ENCODE measurements at places on chromosomes 13 and 19.

DNA sequence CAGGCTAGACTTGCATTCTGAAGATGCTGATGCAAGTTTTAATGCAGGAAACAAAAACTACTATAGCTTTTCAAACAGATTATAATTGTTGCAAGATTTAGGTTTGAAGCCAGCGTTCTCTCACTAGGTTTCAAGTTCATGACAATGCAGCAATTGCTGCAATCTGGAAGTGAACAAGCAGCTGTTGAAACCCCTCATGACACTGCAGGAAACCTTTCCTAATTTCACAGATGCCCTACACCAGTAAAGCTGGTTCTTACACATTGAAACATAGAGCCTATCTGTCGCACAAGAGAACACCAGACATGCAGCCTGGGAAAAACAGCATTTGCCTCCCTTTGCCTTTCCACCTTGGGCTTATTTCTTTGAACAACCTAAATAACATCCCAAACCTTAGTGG, 1737.2 kb upstream of the MIR17HG start:
- no peak for DNase-seq

DNA sequence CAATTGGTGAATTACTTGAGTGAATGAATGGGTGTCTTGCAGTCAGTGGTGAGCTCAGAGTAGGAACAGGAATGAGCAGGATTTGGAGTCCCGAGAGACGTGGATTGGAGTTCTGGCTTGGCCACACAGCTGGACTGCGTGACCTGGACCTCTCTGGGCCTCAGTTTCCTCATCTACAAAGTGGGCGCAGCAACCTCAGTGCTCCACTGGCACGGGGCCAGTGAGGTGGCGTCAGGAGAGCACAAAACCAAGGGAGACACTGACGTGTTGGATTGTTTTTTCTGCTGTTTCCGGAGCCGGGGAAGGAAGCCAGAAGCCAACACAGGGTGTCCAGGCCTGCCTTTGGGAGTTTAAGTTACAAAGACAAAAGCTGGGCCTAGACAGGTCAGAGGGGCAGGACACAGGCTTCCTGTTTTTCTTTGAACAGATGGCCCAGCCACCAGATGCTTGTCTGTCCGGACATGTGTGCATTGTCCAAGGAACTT, 6.5 kb upstream of the DOCK6 start:
- no peak for DNase-seq

DNA sequence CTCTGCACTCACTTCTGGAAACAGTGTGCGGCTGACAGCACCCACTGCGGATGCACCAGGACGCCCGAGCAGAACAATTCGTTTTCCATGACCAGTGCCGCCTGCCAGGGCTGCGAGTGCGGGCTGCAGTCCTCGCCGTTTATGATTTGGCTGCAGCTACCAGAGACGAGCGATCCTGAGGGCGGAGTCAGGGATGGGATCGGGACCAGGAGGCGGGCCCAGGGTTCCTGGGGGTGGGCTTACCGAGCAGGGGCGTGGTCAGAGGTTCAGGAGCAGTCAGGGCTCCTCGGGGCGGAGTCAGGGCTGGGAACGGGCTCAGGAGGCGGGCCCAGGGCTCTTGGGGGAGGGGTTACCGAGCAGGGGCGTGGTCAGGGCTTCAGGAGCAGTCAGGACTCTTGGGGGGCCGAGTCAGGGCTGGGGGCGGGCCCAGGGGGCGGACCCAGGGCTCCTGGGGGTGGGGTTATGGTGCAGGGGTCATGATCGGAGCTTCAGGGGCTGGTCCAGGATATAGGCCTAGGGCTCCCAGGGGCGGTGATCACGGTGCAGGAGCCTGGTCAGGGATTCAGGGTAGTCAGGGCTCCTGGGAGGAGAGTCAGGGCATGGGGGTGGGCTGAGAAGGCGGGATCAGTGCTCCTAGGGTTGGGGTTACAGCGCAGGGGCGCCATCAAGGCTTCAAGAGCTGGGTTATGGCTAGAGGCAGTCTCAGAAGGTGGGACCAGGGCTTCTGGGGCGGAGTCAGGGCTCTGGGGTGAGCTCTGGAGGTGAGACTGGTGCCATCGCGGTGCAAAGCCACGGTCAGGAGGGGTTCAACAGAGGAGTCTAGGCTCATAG, 1.7 kb downstream of the KLK4 start:
- DNase-seq: peak; percentile 66

DNA sequence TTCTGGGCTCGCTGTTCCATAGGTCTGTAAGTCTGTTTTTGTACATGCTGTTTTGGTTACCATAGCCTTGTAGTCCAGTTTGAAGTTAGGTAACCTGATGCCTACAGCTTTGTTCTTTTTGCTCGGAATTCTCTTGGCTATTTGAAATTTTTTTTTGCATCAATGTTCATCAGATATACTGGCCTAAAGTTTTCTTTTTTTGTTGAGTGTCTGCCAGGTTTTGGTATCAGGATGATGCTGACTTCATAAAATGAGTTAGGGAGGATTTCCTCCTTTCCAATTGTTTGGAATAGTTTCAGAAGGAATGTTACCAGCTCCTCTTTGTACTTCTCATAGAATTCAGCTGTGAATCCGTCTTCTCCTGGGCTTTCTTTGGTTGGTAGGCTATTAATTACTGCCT, 397.8 kb upstream of the HTR2A start:
- no peak for DNase-seq

GRCh38 chr19:55530996-55531395, 5.9 kb downstream of the SBK2 start:
- no peak for DNase-seq

DNA sequence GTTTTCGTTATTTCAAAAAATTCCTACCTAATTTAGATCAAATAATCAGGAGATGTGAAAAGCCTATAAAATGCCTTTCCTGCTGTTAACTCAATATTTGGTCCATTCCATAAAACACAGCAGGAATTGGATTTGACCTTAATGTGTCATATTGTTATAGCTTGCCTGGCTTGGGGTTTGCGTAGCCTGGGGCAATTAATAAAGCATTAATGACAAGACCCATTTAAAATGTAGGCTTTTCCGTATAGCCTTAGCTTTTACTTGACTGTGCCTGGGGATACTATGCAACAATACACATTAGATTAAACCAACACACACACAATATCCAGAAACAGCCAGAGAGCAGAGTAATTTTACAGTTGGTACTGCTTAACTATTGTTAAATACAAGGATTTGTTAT, 117.2 kb upstream of the MAB21L1 start:
- no peak for DNase-seq

DNA sequence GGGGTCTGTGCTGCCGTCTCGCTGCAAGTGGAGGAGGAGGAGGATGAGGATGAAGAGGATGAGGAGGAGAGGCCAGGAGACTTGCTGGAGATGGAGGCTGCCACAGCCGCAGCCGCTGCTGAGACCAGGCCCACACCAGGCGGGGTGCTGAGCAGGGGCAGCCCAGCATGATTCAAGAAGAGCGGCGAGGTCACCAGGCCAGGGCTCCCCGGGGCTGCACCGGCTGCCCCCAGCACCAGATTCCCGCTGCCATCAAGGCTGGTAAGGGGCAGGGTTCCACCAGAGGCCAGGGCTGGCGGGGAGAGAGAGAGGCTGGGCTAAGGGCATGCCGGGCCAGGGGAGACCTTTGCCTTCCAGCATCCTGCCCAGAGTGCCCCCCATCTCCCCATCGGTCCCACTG, 15.3 kb downstream of the ZNF574 start:
- DNase-seq: no peak

DNA sequence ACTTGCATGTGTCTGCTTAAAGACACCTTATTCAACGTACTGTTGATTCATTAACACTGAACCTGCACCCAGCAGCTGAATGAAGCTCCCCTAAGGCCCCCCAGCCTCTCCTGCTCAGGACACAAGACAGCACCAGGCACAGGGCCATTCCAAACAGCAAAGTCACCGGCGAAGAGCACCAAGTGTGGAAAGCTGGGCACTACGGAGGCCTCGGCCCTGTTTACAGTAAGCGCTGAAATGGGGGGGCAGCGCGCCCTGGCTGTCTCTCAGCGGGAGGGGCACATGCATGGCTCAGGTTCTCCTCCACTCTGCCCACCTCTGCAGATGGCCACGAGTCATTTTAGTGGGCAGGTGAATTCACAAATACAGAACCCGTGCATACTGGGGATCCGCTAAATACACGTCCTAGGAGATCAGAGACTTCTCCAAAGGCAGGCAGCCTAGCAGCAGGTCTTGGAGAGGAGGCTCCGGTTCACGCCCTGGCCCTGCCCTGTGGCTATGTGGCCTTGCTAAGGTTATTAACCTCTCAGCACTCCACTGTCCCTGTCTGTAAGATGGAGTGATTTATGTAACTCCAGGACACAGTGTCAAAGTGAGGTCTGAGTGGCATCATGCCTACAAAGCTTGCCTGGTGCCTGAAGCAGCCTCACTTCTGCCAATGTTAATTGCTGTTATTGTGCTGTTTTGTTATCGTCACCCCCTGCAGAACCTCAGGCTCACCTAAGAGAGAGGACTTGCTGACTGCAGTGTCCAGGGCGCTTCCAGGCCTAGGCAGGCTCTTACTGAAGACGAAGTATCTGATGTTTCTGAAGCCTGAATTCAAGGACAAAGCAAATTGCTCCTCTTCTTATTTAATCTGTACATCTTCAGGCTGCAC, 207.4 kb upstream of the SOX1 start:
- DNase-seq: no peak

DNA sequence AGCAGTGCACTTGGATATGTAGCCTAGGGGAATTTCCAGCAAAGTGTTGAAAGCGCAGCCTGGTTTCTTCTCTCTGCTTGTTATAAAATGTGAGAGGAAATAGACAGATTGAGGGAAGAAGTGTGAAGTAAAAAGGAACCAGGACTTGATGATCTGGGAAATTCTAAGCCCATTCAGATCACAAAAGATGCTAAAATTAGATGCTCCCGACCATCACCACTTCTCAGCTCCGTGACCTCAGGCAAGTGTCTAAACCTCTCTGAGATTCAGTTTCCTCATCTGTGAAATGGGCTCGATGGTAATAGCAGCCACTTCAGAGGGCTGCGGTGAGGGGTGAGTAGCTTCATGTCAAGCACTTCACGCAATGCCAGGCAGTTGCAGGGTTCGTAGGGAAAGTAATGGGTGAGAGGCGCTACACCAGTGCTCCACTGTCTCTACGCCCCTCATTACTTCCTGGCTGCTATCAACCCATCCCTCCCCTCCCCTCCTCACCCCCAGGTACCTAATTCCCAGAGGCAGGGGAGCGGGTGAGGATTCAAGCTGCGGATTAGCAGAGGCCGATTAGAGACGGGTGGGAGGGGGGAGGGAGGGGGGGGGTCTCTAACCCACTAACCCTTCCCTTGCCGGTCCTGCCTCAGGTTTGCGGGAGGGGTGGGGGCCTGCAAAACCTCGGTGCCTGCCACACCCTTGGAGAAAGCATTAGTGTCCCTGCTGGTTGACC, 9.0 kb upstream of the NFIC start:
- no peak for DNase-seq

DNA sequence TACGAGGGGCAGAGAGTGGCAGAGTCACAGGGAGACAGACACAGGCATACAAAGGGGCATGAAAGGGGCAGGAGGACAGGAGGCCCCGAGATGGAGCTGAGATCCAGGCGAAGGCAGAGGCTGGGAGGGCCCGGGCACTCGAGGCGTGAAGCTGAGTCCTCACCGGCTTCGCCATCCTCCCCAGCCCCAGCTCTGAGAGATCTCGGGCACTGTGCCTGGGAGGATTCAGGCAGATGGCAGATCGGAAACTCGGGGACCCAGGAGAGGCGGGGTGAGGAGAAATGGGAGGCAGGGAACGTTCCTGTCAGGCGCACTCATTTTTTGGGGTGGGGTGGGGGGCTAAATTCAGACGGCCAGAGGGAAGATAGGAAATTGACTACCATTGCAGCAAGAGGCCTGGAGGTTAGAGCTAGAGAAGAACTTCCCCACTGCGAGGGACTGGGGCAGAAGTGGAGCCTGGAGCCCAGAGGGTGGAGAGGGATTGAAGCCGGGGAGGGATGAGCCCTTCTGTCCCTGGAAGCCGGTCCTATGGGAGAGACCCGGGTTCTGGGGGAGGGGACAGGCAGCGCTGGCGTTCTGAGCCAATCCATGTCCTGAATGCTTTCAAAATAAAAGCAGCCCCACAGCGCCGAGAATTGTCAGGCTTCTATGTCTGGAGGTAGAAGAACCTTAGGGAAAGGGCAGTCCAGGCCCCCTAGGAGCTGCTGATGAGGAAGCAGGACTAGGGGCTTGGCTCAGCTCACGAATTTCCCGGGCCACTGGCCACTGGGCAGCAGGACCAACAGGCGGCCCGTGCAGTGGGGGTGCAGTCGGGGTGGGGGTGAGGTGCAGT, 12.6 kb downstream of the LRRC4B start:
- DNase-seq: no peak

DNA sequence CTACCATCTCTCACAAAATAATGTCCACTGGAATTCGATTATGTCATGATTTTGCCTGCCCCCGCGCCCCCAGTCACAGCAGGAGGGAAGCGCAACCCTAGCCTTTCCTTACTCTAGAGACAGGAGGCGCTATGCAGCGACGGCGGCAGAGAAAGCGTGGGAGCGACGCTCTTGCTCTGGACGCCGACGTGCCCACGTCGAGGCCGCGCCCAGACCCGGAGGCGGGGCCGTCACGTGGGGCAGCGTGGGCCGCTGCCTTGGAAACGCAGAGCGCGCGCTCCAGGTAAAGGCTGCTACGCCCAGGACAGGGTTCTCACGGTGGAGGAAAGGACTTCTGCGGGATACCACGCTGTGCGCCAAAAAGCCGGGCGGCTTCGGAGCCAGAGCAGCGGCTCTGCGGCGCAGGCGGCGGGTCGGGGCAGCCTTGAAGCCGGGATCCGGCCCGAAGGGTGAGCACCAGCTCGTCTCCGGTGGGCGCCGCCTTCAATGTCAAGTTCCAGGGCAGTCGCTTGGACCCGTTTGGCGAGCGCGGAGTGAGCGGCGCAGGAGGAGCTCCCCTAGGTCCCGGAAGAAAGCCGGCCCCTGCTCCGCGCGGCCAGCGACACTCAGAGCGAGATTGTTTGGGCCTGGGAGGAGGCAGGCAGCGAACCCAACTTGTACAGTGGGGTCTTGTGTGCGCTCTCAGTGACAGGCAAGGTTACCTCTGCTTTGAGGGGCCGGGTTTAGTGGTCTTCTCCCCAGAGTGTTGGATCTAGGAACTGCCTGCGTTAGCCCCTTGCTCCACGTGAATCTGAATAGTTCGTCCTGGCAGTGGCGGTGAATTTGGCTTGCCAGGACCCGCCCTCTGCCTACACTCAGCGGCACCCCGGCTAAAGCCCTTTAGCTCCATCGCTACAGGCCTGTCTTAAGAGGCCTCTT, 121.7 kb downstream of the MRPL57 start:
- DNase-seq: peak; percentile 83

- no peak for DNase-seq
These were observed 67.3 kb downstream of the TRPM4 start for GRCh38 chr19:49224879-49225278.

- no peak for DNase-seq
These were observed 119.0 kb downstream of the MYCBP2 start for GRCh38 chr13:77207943-77208342.

- DNase-seq: no peak
These were observed 194.7 kb downstream of the ZNF536 start for GRCh38 chr19:30566681-30567420.

DNA sequence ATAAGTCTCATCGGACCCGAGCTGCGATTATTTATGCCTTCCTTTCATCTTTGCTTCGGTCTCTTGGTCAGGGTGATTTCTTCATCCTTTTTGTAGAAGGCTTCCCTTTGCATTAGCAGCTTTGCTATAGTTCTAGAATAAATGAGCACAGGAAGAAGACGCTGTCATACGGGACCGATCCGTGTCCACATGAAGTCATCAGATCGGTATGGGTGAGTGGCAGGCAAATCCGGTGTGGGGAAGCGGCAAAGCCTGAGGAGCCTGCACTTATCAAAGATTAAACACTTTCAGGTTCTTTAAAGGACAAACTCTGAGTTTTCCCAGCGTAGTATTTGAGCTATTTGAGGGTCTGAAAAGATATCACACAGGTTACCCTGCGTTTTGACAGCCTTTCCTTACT, 119.3 kb downstream of the IRS2 start:
- DNase-seq: no peak
